ENCODE measurements at places on chromosomes 13 and 19.

DNA sequence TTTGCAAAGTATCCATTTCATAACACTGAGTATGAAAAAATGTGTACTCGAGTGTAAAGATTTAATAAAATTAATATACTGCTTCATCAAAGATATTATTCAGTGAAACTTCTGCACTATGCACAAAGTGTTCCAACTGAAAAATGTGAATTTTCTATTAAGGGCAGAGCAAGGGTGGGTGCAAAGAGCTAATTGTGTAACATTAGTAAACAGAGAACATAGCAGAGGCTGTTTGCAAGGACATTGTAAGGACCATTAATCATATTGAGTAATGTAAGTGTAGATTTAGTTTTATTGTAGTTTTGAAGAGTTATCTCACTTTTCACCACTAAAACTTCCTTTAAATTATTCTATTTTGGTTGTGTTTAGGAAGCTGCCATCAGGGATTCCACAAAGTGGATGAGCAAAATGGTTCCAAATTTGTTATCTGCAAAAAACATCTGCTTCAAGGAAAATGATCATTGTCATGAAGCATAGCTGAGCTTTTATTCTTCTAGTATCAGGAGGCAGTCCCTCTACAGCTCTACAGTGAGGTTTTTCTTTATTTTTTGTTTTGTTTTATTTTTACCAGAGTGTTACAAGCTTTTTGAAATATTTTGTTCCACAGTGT is 1375.4 kb downstream of the SLITRK1 start:
- DNase-seq = no peak

DNA sequence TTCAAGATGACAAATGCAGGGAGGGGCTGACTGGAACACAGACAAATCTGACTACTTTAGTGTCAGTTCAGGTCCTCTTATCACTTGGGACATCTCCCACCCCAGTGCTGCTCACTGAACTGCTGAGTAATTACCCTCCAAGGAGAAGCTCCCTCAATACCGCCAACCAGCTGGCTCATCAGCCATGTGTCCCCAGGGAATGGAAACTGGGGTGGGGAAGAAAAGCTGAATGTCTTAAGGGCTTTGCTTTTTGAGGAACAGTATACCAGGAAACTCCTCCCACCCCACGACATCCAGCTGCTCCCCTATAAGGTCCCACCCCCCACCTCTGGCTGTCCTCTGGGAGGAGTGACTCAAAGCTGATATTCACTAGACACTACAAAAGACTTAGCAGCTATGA is 2.0 kb downstream of the ZNF823 start:
- DNase-seq = no peak

GRCh38 chr19:51784109-51784785 is 10.7 kb upstream of the FPR3 start:
- DNase-seq = no peak

GRCh38 chr19:3108775-3109174 is 14.6 kb downstream of the GNA11 start:
- no peak for DNase-seq

- no peak for DNase-seq
Observed at GRCh38 chr13:110239280-110240125, 67.5 kb downstream of the COL4A1 start.

DNA sequence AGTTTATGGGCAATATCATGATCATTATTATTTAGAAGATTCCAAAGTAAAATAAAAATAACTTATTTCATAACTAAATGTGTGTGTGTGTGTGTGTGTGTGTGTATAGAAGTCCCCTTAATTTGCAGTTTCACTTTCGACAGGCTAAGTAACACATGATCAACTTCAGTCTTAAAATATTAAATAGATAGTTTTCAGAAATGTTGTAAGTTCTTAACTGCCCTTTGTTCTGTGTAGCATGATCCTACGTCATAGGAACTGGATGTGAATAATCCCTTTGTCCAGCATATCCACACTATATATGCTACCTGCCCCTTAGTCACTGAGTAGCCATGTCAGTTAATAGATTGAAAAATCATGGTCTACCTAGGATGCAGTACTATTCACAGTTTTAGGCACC is 1863.5 kb upstream of the PCDH20 start:
- no peak for DNase-seq

- DNase-seq = no peak
Observed at GRCh38 chr13:44117351-44117750, 237.6 kb downstream of the LACC1 start.

DNA sequence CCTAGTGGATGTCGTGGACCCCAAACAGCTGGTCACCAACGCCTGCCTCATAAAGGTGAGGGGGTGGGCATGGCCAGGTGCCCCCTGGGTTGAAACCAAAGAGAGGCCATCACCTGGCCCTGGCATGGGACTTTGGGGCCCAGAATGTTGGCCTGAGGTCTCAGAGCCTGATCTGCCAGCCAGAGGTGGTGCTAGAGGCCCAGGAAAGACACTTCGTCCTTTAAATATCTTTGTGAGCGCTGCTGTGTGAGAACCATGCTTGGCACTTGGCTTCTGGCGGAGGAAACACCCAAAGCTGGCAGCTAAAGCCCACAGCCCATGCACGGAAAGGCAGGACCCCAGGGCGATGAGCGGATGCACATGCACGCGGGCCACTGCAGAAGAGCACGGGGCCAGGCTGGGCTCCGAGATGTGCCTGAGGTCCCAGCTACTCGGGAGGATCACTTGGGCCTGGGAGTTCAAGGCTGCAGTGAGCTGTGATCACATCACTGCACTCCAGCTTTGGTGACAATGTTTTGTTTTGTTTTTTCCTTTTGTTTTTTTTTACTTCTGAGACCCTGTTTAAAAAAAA is 4.3 kb upstream of the ADM5 start:
- no peak for DNase-seq

DNA sequence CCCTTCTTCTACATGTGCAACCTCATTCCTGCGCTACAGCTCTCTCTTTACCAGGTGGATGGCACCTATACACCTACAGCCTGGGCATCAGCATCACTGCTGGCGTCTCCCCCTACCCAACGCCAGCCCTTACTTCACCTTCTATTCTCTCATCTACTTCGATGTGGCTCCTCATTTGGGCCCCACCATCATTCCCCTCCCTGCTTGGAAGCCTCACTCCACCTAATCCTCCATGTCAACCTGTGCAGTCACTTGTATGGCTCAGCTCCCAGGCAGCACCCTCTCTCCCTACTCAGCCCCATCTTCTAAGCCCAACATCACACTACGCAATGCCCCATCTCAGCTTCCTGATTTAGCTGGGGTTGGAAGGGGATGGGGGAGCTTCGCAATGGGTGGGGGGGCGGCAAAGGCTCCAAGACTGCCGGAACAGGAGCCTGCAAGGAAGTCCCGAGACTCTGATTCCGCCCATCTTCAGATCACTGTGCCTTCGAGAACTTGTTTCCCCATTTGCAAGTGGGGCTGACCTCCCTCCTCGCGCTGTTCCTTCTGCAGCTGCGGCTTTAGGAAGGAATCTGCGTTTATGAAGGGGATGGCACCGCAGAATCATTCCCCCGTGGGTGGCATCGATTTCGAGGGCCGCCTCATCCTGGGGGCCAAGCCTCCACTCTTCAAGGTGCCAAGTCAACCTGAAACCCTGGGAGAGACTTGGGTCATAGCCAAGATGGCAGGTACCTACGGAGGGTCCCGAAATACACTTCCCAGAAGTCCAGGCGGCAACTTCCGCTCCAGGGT is 913 bp downstream of the MZF1 start:
- no peak for DNase-seq

DNA sequence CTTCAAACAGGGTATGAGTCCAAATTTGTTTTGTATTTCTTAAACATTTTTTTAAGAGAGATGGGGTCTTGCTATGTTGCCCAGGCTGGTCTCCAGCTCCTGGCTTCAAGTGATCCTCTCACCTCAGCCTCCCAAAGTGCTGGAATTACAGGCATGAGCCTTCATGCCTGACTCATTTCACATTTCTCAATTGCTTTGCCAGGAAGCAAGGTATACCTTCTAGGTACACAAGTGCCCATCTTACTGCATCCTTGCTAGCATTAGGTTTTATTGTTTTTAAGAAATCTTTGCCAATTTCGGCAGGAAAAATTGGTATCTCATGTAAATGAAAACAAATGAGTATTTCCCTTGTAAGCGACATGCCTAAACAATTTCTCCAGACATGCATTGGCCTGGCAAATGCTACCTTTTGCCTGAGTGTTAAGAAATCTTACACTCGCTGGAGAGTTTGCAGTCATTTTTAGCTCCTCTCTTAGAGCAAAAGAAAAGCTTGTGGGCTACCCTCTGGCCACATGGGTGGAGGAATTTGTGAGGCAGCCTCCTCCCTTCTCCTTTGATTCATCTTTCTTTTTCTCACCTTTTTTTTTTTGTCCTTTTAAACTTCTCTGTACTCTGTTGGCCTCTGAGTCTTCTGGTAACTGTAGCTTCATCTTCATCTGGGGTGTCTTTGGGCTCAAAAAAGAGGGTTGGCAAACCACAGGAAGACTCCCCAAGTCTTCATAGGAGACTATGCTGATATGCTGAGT is 33.0 kb downstream of the ACTL9 start:
- DNase-seq = no peak

DNA sequence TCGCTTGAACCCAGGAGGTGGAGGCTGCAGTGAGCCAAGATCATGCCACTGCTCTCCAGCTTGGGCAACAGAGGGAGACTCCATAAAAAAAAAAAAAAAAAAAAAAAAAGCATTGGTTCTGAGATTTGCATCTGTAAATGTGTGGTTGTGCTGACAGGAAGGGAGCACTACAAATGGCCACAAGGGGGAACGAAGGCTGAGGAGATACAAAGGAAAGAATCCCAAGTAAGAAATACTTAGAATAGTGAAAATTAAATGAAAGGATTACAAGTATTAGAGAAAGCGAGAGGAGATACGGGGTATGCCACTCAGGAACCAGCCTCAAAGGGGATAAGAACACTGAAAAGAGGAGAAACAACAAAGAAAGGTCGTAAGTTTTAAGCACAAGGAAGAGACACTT is 284.9 kb downstream of the KLF12 start:
- DNase-seq = no peak

DNA sequence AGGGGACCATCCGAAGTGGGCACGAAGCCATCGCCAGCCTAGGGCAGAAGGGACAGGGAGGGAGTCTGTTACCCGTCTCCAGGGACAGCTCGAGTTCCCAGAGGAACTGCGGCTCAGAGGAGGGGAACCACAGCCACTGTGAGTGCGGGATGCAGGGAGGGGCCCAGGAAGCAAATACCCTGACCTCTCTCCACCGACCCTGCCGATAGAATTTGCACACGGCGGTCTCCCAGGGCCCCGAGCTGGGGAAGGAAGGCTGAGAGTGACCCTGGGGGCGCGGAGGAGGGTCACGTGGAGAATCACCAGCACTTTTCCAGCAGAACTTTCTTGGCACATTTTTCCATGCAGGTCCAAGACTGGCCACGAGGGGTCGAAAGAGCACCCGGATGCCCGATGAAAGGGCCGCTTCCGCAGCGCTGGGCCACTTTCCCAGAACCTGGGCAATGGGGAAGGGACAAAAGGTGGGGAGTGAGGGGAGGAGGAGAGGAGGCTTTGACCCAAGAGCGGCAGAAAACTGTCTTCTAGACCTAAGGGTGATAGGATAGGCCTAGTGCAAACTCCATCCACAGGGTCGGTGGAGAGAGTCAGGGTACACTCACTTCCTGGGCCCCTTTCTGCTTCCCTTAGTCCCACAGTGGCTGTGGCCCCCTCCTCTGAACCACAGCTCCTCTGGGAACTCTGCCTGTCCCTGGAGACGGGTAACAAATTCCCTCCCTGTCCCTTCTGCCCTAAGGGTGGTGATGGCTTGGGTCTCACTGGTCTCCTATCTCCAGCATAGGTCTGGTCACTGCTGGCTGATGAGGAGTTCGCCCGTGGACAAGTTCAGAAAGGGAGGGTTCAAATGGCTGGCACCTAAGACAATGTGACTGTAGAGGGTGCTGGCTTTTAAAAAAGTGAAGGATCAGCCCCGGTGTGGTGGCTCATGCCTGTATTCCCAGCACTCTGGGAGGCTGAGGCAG is 5.3 kb upstream of the GPR4 start:
- DNase-seq = peak; percentile 52

DNA sequence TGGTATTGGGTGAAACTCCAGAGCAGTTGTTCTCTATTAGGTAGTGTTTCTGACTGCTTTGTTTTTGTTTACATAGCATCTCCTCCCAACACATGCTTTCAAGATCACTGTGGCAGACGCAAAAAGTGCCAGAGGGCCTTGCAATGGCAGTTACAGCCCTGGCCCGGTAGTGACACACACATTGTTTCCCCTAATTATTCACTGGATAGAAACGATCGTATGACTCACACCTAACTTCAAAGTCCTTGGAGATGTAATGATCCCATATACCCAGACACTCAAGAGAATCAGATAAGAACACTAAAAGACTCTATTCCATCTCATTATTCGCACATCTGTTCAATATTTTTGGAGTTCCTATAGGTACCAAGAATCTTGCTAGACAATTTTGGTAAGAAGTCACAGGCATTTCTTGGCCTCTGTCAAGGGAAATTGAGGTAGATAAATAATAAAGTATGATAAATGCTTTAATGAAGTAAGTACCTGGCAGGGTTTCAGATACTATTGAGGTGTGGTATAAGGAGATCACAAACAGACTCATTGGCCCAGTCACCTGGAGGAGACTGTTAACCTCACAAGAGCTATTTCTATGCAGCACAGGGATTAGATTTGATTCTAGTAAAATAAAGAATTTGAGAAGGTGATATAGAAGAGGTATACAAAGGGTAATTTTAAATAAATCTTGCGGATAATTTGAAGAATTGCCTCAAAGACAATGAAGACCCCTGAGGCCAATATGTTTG is 485.3 kb downstream of the SLITRK6 start:
- no peak for DNase-seq

DNA sequence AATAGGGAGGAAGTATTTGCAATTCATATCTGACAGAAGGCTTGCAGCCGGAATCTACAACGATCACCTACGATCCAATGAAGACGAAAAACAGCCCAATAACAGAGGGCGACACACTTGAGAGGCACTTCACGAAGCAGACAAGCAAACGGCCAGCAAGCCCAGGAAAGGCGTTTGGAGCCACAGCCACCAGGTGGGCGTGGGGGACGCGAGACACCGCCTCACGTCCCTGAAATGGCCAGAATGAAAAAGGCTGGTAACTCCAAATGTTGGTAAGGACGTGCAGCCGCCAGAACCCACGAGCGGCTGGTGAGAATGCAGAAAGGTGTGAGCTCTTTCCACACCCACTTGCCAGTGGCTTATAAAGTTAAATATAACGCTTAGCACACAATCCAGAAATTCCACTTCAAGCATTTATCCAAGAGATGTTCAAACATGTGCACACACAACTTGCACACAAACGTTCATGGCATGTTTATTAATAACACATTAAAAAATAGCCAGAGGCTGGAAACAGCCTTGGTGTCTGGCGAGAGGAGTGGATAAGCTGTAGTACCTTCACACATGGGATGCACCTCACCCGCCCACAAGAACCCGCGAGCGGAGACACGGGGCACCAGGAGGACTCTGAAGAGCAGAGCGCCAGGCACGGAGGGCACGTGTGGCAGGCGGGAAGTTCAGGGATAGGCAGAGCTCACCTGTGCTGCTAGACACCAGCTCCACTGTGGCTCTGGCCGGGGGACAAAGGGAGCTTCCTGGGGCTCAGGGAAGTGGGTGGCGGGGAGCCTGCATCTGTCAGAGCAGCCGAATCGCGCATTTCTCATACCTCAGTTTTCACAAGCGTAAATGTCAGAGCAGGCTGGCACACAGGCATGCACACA is 89.3 kb downstream of the SPACA7 start:
- no peak for DNase-seq

GRCh38 chr19:28074773-28075172 is 1138.2 kb downstream of the UQCRFS1 start:
- DNase-seq = no peak

Data from NCI-H2107 (cell line).